ENCODE measurements at places on chromosomes 13 and 19.

DNA sequence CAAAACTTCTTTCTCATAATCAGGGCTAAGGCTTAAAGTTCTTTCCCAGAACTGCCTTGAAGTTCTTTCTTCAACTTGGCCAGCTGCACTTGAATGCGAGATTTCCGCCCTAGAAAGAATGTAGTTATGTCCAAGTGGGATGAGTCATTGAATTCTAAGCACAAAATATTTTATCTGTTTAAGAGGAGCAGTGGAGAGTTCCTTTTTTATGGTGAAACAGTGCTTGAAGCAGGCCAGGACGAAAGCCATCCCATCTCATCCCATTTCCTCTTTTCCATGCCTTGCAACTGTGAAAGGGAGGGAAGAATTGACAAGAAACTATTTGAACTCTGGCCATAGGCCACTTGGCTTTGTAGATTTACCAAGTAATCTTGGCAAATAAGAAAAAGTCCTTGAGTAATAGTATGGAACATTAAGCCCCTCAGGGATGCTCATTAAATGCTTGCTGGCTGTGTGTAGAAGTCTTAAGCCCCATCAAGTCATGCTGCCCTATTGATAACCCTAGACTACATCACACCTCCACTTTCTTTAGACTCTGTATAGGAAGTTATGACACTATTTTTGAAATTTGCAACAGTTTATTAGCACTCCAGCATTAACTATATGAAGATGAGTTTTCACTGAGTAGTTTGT lies 174.5 kb downstream of the KCTD12 start:
- DNase-seq = no peak

DNA sequence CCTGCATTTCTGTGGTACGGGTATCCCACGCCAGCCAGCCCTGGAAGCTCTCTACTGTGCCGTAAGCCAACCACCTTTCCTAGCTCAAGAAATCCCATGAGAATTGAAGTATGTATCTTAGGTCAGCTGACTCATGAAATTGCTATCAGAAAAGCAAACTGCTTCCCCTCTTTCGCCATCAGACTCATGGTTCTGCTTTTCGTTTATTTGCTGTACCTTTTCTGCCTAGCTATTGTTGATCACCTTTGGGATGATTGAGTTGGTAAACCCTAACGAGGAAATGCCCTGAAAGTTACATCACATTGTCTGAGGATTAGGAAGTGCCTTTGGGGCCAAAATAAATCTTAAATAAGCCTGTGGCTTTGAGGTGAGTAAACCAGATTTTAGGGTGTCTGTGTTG lies at the start of gene ADGRE3:
Gene ADGRE3, minus strand, starts transcription at position 81 of the 400 bp plus-strand sequence. Its CDS starts 74 bp downstream, at position 7.
- DNase-seq = no peak

DNA sequence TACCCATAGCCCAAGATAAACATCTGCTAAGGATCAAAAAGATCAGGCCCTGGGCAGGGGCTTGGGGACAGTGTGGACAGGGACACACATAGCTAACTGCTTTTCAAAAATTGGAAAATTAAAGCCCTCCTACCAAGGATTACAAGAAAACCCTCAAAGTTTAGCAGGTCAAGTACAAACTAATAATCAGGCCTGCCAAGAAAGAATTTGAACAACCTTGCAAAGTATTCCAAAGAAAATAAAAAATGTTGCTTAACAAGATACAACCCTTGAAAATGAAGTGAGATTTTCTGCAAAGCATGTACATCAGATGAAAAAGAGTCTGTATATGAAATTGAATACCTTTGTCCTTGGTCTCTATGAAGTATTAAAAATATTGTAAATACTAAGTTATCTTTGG lies 67.3 kb downstream of the KLF12 start:
- DNase-seq = no peak

DNA sequence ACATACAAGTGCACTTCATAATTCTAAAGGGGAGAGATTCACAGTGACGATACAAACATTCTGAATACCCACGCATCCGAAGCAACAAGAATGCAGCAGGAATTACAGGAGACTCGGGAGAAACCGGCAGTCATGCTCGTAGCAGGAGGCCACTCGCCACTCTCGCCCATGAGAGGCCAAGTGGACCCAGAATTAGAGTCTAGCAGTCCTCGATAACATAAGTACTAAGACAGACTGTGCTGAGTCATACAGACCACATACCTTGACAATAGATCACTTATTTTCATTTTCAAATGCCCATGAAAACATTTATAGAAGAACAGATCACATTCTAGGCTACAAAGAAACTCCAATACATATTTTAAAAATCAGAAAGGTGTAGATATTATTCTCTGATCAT lies 299.1 kb upstream of the TSHZ3 start:
- DNase-seq = no peak

GRCh38 chr13:62292714-62293480 lies 877.2 kb upstream of the PCDH20 start:
- DNase-seq = peak; percentile 10

- no peak for DNase-seq
Measured at GRCh38 chr13:25253702-25254101, 33.6 kb downstream of the MTMR6 start.

- DNase-seq = no peak
Measured at GRCh38 chr13:19266979-19267378, 85.4 kb upstream of the TUBA3C start.

- no peak for DNase-seq
Measured at GRCh38 chr19:9566729-9567128, 17.6 kb downstream of the ZNF121 start.

GRCh38 chr13:83211301-83211700 lies 671.0 kb downstream of the SLITRK1 start:
- no peak for DNase-seq

- DNase-seq = no peak
Measured at GRCh38 chr19:19207637-19208572, 3.9 kb upstream of the NCAN start.

DNA sequence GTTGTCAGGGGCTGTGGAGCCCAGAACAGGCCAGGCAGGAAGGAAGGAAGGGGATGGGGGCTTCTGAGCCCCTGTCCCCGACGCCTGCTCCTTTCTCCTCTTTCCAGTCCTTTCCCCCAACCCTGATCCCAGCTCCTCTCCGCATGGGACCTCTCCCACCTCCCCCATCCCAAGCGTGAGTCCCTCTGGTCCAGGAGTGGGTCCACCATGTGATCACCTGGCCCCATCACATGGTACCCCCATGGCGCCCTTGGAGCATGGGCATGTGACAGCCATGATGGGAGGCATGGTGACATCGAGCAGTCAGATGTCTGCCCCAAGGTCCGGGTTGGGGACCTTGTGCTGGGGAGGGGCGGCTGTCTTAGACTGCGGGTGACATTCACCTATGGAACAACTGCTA lies 9.2 kb downstream of the RYR1 start:
- no peak for DNase-seq

GRCh38 chr19:39810424-39810823 lies 23.5 kb downstream of the DYRK1B start:
- no peak for DNase-seq

DNA sequence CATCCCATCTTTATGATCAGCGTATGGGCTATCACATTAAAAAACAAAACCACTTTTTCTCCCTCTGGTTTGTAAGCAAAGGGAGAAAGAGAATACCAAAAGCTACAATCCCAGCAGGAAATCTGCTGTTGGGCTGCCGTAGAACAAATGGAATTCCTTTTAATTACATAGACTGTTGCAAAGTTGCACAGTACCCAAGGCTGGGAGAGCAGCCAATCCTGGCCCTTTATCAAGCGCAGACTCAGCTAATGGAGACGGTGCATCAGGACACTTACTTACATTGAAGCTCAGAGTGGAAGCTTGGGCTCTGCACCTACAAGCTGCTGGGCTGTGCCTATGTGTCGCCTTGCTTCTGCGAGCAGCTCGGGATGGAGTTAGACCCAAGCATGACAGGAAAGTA lies 15.2 kb downstream of the CCNA1 start:
- no peak for DNase-seq

DNA sequence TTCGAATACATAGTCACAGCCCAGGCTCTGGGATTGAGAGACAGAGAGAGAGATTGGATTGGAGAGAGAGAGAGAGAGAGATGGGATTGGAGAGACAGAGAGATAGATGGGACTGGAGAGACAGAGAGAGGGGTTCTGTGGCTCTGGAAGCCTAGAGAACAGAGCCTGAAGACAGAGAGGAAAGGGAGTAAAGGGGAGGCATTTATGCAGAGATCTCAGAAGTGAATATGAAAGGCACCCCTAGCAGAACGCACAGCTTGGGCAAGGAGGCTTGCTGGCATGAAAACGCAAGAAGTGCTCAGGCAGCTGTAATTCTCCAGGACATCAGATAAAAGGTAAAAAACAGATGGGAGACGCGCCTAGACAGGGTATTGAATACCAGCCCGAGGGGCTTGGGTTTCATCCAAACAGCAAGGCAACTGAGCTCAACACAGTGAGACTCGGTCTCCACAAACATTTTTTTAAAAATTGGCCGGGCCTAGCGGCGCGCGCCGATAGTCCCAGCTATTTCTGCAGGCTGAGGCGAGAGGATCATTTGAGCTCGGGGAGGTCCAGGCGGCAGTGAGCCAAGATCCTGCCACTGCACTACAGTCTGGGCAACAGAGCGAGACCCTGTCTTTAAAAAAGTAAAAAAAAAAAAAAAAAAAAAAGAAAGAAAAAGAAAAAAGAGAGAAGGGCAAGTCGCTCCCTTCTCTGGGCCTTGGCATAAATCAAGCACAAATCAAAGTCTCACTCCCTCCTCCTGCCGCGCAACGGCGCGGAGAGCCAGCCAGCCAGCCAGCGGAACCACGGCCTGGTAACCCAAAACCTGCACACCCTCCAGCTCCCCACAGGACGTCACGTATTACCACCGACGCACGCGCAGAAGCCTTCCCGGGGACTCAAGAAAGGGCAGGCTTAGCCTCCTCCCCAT lies 774 bp upstream of the PPP2R1A start:
- DNase-seq = no peak

- DNase-seq = no peak
Measured at GRCh38 chr19:18650021-18650390, 13.2 kb downstream of the KLHL26 start.

- DNase-seq = peak; percentile 38
Measured at GRCh38 chr13:47455626-47456025, 545.4 kb downstream of the SUCLA2 start.

GRCh38 chr19:48020686-48021085 lies 23.2 kb downstream of the CABP5 start:
- no peak for DNase-seq

- peak; percentile 57 for DNase-seq
Measured at GRCh38 chr19:10701955-10702525, 801 bp downstream of the QTRT1 start.

GRCh38 chr13:29562786-29563438 lies 32.6 kb downstream of the SLC7A1 start:
- DNase-seq = no peak

DNA sequence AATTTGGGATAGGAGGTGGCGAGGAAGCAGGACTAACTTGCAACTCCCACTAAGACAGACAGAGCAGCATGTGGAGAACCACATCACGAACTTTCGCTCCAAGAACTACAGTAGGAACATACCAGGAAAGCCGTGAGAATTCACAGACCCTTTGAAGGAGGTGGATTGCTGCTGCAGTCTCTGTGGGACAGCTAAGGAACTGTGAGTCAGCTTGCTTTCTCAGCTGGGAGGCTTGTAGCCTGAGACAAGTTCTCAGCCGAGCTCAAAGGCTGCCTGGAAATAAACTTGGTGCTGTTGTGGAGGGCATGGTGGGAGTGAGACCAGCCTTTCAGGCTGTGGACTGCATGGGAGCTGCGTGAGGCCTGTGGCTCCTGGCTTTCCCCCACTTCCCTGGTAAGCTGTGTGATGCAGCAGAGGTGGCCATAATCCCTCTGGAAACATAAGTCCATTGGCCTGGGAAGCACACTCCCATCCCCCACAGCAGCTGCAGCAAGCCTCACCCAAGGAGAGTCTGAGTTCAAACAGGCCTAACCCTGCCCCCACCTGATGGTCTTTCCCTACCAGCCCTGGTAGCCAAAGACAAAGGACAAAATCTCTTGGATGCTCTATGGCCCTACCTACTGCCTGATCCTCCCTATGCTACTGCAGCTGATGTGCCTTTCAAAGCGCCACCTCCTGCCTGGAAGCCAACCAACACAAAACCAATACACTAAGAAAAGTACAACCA lies 441.1 kb upstream of the HTR2A start:
- DNase-seq = no peak

DNA sequence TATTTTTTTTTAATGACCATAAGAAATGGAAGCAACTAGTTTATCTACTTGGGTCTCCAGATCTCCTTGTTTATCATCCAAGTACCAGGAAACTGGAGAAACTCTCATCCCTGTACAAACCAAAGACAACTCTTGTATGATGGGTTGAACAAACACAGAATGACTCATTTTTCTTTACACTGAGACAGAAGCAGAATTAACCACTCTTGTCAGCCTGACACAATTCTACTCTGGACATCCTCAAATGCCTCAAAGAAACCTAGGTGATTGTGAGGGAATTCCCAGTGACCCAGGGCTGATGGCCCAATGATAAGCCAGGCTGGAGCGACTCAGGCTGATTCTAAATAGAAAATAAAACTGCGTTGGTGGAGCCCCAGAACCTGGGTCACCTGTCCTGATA lies 151.5 kb downstream of the ZNF737 start:
- no peak for DNase-seq

DNA sequence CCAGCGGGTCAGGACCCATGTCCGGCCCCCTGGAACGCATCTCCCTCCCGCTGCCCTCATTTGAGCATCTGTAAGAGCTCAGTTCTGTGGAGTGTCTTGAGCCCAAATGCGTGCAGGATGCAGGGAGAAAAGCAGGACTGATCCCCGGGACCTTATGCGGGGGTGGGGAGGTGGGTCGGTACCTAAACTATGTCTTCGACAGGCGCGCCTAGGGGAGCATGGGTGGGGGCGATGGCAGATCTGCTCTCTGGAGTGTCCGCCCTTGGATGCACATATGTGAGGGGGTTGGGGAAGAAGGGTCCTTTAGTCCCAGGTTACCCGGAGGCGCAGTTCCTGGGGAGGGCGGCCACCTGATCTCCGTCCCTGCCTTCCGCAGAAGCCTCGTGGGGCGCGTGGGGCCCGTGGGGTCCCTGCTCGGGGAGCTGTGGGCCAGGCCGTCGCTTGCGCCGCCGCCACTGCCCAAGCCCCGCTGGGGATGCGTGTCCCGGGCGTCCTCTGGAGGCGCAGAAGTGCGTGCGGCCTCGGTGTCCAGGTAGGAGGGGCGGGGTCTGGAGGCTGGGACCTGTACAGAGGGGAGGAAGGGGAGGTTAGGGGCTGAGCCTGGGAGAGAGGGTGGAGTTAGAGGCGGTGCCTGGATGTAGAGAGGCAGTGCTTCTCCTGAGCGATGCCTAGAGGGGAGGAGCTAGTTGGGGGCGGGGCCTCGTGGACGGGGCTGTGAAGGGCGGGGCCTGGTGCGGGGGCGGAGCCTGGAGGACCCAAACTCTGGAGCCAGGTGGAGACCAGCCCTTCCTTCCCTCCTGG lies 2.9 kb downstream of the CILP2 start:
- DNase-seq = peak; percentile 75

All from GM12865 (cell line).